ENCODE measurements at places on chromosomes 6 and 20. TPM values are rescaled to one million over a fixed set of nuclear protein-coding genes. Genes with fewer than 3 reads are reported as not detected.

GRCh38 chr6:126753606-126754005 lies 364.9 kb upstream of the RSPO3 start:
- no peak for DNase-seq

DNA sequence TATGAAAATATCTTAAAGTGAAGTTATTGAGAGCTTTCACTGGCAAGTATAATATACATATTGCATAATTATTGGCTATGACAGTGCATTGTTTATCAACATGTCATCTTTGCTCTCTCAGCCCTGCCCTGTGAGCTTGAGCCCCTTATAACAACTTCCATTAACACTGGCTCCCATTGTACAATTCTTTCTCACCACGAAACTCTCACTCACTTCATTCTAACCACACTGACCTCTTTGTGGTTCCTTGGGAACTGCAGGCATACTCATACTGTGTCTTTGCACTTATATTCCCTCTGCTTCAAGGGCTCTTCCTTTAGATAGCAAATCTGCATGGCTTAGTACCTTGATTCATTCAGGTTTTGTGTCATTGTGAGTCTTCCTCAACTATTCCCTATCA lies 411.8 kb downstream of the CDKAL1 start:
- DNase-seq, result no peak

- no peak for DNase-seq
Observed at GRCh38 chr20:8209061-8209460, 77.0 kb downstream of the PLCB1 start.

DNA sequence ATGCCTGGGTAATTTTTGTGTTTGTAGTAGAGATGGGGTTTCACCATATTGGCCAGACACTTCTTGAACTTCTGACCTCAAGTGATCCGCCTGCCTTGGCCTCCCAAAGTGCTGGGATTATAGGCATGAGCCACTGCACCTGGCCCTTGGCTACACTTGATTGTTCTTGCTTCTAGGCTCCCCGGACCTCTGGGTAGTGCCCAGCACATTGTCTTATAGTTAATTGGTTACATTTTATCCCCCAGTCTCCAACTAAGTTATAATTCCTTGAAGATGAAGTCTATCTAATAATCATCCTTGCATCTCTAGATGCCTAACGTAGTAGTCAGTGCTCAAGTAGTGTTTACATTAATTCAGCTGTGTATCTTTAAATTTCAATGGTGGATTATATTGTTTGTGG lies 11.8 kb downstream of the SMPDL3A start:
- no peak for DNase-seq

DNA sequence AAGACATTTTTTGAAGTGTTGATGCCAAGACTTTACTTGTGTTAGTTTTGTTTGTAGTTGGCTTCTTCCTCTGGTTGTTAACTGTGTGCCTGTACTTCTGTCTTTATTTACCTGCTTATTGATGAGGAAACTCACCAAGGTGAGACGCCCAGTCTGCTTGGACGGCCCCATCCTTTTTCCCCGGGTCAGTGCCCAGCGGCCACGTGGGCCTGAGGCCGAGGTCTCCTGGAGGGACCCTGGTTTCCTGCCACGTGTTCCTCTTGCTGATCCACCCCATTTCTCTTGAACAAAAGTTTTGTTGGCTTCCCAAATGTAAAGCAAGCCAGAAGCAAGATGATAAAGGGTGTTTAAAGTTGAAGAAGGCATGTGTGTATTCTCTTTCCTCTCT lies 24.8 kb downstream of the DUSP22 start:
- no peak for DNase-seq

DNA sequence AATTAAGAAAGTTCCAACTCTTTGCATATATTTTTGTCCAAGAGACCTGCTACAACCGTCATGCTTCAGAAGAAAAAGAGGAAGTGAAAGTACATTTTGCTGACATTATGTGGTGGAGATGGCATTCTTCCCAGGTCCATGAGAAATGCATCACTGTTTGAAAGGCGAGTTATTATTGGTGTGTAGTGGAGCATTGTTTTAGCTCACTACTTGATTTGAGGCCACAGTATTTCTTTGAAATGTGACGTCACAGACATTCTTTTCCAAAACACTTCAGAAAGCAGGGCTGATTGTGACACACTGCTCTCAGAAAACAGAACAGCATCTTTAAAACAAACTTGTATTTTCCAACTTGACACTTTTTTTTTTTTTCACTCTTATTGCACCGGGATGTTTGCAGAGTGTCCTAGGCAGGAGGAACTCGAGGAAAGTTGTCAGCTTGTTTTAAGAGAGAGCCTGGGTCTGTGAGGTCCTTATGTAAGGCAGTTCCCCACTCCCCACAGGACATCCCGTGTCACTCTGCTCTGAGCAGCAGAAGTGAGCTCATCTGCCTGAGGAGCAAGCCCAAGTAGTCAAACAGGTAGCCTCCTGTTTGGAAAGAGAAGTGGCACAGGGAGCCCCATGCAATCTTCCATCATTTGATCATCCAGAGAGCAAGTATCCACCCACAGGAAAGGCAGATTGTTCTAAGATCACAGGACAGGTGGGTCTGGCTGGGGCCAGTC lies 1.1 kb downstream of the SPTLC3 start:
- DNase-seq, result no peak

- DNase-seq, result no peak
Observed at GRCh38 chr6:81834141-81834681, 81.7 kb upstream of the TENT5A start.

- DNase-seq, result no peak
Observed at GRCh38 chr20:57214948-57215347, 51.5 kb downstream of the BMP7 start.

GRCh38 chr20:62142252-62143080 lies 728 bp downstream of the PSMA7 start:
- DNase-seq, result no peak

GRCh38 chr6:90393232-90393884 lies 96.7 kb upstream of the BACH2 start:
- DNase-seq, result peak; percentile 61

DNA sequence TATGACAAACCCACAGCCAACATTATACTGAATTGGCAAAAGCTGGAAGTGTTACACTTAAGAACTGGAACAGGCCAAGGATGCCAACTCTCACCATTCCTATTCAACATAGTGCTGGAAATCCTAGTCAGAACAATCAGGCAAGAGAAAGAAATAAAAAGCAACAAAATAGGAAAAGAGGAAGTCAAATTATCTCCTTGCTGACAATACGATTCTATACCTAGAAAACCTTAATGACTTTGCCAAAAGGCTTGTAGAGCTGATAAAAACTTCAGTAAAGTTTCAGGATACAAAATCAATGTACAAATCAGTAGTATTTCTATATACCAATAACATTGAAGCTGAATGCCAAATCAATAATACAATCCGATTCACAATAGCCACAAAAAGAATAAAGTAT lies 32.4 kb downstream of the OR5V1 start:
- no peak for DNase-seq

- peak; percentile 68 for DNase-seq
Observed at GRCh38 chr6:33787954-33788693, 806 bp downstream of the LEMD2 start.

- DNase-seq, result no peak
Observed at GRCh38 chr6:16270178-16270794, 31.9 kb downstream of the GMPR start.

DNA sequence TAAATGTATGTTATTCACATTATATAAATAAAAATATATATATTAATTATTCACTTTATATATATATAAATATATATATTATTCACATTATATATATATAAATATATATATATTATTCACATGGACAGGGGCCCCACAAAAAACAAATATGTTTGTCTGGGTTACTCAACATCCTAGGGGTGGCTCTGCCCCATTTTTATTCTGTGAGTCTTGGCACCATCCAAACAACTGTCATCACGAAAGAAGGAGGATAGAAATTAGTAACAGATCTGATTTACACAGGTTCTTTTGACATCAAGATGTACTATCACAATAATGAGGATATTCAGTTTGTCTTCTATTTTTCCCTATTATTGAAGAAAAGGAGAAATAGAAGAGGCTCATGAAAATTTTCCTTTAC lies 187.3 kb downstream of the GPX5 start:
- no peak for DNase-seq

DNA sequence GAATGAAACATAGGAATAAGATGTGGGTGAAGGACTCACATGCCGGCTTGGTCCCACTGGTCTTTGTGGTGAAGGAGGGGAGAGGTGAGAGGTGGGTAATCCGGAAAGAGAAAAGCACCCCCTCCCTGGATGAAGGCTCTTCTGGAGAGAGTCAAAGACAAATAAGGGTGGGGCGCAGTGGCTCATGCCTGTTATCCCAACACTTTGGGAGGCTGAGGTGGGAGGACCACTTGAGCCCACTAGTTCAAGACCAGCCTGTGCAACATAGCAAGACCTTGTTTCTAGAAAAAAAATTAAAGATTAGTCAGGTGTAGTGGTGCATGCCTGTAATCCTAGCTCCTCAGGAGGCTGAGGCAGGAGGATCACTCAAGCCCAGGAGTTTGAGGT lies 3.1 kb downstream of the LTB start:
- DNase-seq, result peak; percentile 15

DNA sequence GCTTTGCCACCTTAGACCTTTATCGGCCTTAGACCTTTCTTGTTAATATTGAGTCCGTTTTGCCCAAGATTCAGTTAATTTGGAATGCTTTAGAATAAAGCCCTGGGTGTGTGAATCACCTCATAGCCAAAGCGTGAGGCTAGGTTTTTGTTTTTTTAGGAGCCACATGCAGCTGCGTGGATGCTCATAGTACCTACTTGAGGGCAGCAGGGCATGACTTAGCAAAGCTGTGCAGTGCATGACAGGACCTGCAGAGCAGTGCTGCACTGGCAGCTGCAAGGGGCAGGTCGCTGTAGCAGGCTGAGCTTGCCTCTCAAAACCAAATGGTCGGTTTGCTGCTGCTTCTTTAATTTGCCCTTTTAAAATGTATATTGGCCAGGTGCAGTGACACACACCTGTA lies 116.1 kb downstream of the JAG1 start:
- no peak for DNase-seq

DNA sequence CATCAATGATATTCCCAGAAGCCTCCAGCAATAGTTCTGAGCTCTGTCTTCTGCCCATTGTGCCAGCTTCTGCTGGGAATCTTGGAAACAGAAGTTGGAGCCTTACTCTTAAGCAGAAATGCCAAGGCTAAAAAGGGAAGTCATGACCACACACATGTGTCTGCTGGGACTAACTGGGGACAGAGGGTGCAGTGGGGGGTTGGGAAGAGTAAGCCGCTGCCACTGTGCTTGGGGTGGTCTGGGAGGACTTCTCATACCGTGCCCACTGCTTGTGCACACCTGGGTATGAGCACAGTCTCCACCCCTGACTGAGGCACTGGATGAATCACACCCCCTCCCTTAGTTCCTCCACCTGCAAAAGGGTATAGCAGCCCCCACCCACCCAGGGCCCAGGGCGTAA lies 90.7 kb downstream of the CDC5L start:
- DNase-seq, result no peak

DNA sequence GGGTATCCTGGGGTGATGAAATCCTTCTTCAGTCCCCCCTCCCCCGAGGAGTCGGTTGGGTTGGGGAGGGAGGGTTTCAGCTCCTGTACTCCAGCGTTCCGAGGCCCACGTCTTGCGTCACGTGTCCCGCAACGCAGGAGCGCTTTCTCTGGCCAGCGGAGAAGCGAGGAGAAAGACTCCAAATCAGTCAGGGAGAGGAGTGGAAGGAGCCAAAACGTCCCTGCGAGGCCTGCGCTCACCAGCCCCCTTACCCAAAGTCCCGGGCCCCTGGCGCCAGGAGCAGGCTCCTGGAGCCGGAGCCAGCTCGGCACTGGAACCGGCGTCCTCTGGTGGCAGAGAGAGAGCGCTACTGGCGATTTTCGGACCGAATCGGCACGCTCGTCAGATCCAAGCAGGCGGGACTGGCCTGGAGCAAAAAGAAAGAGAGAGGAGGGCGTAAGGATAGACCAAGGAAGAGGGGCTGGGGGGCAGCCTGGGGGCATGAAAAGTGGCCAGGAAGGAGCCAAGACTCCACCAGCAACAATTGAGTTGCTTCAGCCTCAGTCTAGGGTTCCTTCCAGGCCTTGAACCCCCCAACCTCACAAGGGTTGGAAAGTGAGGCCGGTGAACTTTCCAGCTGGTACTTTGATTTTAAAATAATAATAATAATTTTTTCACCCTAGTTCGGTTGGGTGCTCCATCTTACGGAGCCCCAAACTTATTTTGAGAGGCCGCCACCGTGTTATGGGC lies at the start of gene GNAS:
TSS of gene GNAS (plus strand) at position 174 of the 729 bp plus-strand sequence.
- DNase-seq, result peak; percentile 73

DNA sequence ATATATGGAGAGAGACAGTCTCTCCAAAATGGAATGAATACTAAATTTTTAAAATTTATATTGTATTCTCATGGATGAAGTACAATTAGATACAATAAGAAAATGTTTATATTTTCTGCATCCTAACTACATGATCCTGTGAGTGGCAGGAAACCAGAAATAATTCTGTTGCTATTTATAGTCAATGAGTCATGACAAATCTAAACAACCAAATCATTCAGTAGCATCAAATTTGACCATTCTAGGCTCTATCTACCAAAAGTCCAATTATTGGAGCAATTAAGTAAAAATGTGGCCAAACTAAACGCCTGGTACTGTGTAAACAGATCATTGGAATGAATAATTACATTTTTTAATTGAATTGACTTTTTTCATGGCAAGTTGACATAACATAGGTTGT lies 959.8 kb downstream of the EPHA7 start:
- no peak for DNase-seq

DNA sequence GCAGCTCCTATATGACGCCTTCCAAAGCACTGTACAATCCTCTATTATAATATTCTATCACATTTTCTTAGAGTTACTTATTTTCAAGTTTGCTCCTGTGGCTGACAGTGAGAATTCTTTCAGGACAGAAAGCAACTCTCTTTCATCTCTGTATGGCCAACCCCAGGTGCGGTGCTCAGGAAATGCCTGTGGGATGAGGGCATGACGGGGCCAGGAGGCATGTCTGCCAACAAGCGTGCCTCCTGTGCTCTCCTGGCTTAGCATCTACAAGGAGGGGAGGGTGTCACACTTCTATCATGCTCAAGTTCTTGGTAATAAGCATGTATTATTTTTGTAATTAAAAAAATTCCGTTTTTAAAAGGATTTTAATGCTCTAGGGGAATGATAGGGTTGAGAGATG lies 11.4 kb downstream of the MRPL14 start:
- DNase-seq, result no peak

DNA sequence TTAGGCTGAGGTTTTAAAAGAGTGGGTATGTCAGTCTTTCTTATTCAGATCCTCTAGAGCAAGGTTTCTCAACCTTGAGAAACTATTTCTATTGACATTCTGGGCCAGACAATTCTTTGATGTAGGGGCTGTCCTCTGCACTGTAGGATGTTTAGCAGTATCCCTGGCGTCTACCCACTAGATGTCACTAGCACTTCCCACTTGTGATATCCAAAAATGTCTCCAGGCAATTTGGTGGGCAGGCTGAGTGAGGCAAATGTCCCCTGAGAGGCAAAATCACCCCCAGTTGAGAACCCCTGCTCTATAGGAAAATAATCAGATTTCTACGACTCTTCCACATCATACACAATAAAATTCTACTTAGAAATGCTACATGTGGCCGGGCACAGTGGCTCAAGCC lies 7.7 kb upstream of the ZKSCAN8 start:
- peak; percentile 66 for DNase-seq

GRCh38 chr6:155194399-155194798 lies 69.4 kb upstream of the CLDN20 start:
- no peak for DNase-seq

MATN4 gene
- not detected for total RNA-seq

DCDC2 gene
- not detected for total RNA-seq

PLCB1 gene
- 48.7 TPM for total RNA-seq

RTN4IP1 gene
- 5.0 TPM for total RNA-seq

RREB1 gene
- 44.0 TPM for total RNA-seq

METTL24 gene
- not detected for total RNA-seq

POU3F2 gene
- total RNA-seq, result not detected

FAXC gene
- not detected for total RNA-seq

CRISP3 gene
- total RNA-seq, result not detected

TFB1M gene
- 17.1 TPM for total RNA-seq

HLA-DQB1 gene
- 24.8 TPM for total RNA-seq

ZNF292 gene
- total RNA-seq, result 90.4 TPM

Measured in natural killer cell (primary cell).